Liver (tissue), 10 donors: ENCODE measurements at places on chromosomes 4 and X. TPM values are rescaled to one million over a fixed set of nuclear protein-coding genes. Genes with fewer than 3 reads are reported as not detected.

MAGEB1 gene
- not detected for total RNA-seq

RASGEF1B gene
- total RNA-seq, result 8.9 TPM

KLHL13 gene
- 5.3 TPM for total RNA-seq

TMEM150C gene
- 8.7 TPM for total RNA-seq

DNA sequence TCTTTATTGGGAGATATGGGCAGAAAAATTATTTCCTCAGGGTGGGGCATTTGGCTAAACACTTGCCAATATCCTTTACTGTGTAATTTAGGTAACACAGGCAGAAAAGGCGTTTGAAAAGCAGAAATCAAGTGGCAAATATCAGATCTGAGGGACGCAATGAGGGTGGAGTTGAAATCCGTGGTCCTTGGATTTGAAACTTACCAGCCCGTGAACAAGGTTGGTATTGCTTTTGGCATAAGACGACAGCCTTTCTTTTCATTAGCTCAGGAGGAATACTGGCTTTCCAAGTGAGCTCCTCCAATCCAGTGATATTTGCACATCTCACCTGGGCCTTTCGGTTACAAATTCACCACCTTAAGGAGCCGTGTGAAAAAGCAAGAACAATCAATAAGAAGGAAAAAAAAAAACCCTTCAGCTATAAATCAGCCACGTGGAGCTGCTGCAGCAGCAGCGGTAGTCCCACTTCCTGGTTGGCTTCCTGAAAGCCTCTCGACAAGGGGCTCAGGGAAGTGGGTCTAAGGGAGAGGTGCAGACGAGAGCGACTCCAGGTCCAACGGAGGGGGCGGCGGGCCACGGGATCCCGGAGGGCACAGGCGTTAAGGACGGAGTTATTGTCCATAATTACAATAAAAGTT is 734 bp upstream of the GALNT7 start:
- peak overlapping the region; percentile 52 for H3K27ac ChIP-seq
- H3K4me1 ChIP-seq, result peaks cover 20% of the 10 kb centered on the region
- H3K36me3 ChIP-seq, result no peaks in the 10 kb centered on the region
- DNase-seq, result no peak

GRCh38 chrX:15336023-15336413 is 695 bp upstream of the PIGA start:
- no peaks in the 10 kb centered on the region for H3K27me3 ChIP-seq
- H3K4me1 ChIP-seq, result peaks cover 5% of the 10 kb centered on the region
- H3K36me3 ChIP-seq, result no peaks in the 10 kb centered on the region
- DNase-seq, result no peak
- H3K4me3 ChIP-seq, result peak overlapping the region; percentile 1

DNA sequence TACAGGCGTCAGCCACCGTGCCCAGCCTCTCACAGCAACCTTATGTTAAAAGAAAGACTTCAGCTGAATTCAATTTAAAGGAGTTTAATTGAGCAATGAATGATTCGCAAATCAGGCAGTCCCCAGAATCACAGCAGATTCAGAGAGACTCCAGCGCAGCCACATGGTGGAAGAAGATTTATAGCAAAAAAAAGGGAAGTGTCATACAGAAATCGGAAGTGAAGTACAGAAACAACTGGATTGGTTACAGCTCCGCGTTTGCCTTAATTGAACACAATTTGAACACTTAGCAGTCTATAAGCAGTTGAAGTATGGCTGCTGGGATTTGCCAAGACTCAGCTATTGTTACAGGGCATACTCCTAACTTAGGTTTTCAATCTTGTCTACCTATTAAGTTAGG is 19.8 kb downstream of the CENPVL3 start:
- H3K4me1 ChIP-seq, result no peaks in the 10 kb centered on the region
- H3K27ac ChIP-seq, result no peak overlapping the region
- H3K36me3 ChIP-seq, result no peaks in the 10 kb centered on the region
- H3K27me3 ChIP-seq, result no peaks in the 10 kb centered on the region
- DNase-seq, result no peak

- H3K27me3 ChIP-seq, result no peaks in the 10 kb centered on the region
- DNase-seq, result no peak
- no peaks in the 10 kb centered on the region for H3K4me1 ChIP-seq
- no peaks in the 10 kb centered on the region for H3K36me3 ChIP-seq
Measured at GRCh38 chr4:122606364-122607043, 14.4 kb downstream of the IL21 start.

DNA sequence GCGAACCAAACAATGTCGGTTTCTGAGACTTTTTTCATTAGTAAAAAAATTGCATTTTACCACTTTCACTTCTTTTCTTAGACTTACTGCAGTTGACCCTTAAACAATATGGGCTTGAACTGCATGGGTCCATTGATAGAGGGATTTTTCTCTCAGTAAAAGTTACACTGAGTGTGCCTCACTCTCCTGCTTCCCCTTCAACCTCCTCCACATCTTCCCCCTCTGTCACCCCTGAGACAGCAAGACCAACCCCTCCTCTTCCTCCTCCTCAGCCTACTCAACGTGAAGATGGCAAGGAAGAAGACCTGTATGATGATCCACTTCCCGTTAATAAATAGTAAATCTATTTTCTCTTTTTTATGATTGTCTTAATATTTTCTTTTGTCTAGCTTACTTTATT is 43.4 kb downstream of the TEC start:
- H3K4me3 ChIP-seq, result no peak overlapping the region
- H3K4me1 ChIP-seq, result no peaks in the 10 kb centered on the region
- H3K27me3 ChIP-seq, result no peaks in the 10 kb centered on the region
- no peaks in the 10 kb centered on the region for H3K36me3 ChIP-seq
- H3K27ac ChIP-seq, result no peak overlapping the region
- no peak for DNase-seq

DNA sequence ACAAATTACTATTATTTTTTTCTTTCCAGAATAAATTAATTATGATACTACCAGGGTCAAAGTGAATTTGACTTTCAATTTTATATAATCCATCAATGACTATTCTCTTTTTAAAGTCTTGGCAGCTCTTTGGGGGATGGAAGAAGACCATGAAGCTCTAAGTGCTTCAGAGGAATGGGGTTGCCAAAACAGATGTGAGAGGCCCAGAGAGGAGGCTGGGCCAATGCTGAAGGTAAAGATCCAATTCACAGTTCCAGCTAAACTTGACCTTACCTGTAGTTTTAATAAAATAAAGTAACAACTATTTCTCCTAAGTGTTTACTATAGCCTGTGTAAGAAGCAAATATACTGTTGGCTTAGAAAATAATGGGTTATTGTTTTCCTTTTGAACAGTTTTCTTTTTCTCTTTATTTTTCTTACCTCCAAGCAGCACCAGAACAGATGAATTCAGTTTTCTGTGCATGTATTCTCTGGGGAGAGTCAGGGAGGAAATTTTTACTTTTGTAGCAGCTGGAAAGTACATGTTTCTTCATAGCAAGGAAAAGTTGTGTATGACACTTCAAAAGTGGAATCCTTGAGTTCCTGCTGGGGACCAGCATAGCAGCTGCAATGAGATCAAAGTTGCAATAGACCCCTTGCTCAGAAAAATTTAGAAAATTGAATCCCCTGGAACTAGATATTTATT is 104.9 kb downstream of the CEP44 start:
- H3K27ac ChIP-seq, result no peak overlapping the region
- no peak for DNase-seq
- H3K27me3 ChIP-seq, result no peaks in the 10 kb centered on the region
- H3K4me1 ChIP-seq, result no peaks in the 10 kb centered on the region
- H3K36me3 ChIP-seq, result no peaks in the 10 kb centered on the region

DNA sequence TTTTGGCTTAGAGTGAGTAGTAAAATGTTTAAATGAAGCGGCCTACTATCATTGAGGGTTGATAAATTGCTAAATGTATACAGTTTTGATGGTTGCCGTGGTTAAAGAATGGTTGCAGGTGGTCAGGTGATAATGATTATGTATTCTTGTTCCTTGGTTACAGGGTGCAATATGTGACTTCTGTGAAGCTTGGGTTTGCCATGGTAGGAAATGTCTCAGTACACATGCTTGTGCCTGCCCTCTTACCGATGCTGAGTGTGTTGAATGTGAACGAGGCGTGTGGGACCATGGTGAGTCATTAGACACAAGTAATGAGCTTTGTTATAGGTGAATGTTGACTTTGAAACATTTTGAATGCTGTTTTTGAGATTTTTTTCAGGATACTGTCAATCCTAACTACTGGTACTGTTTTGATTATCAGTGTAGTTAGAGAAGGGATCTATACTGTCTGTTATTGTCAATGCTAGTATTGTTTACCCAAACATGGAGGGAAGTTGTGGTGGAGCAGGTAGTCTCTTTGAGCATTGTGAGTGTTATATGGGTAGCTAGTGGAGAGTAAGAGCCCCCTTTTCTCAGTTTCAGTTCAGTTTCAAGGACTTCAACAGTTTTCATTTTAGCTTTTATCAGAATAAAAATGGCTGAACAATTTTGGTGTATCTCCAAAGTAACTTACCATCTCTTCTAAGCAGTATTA is 8.9 kb downstream of the ZNF330 start:
- H3K4me3 ChIP-seq, result no peak overlapping the region
- no peaks in the 10 kb centered on the region for H3K4me1 ChIP-seq
- no peaks in the 10 kb centered on the region for H3K27me3 ChIP-seq
- no peak overlapping the region for H3K27ac ChIP-seq

DNA sequence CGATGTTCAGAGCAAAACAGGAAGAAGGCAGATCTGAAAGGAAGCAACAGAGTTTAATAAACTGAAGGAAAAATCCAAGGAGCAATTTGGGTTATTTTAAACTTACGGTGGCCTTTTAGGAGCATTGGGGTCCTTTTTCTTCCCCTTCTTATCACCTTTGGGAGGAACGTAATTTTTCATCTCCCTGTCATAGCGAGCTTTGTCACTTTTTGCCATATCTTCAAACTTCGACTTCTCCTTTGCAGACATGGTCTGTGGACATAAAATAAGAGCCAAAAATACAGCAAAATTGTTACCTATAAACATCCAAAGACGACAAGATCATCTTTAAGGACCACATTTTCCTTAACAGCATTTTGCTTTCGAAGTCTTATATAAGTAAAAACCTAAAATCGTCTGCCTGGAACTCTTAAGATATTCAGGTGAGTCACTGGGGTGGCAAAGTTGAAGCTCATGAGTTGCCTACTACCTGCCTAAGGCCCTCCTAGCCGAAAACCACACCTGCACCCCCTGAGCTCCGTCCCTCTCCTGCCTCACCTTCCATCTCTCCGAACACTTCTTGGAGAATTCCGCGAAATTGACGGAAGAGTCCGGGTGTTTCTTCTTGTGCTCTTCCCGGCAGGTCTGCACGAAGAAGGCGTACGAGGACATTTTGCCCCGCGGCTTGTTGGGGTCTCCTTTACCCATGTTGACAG is 1.0 kb downstream of the HMGB2 start:
- DNase-seq, result no peak
- peak overlapping the region; percentile 100 for H3K27ac ChIP-seq
- peak overlapping the region; percentile 88 for H3K4me3 ChIP-seq
- H3K27me3 ChIP-seq, result no peaks in the 10 kb centered on the region

- no peaks in the 10 kb centered on the region for H3K27me3 ChIP-seq
- H3K27ac ChIP-seq, result no peak overlapping the region
- H3K36me3 ChIP-seq, result no peaks in the 10 kb centered on the region
- no peaks in the 10 kb centered on the region for H3K4me1 ChIP-seq
Measured at GRCh38 chr4:187088070-187088799, 364.6 kb upstream of the FAT1 start.

DNA sequence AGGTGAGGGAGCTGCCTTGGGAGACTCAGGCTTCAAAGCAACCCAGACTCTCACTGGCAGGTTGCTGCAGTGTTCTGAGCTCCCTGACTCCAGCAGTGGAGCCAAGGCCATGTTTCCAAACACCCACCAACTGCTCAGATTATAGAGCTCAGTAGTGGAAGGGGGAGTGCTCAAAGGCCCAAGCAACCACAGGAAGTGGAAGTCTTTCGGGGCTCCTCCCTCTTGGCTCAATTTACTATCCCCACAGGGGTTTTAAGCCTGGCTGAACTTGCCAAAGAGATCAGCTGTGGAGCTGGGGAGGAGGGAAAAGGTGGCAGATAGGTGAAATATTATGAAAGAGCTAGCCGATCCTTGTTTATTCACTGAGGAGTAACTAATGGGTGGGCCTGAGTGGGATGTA is 82.5 kb downstream of the HPRT1 start:
- no peak overlapping the region for H3K27ac ChIP-seq
- H3K27me3 ChIP-seq, result no peaks in the 10 kb centered on the region
- DNase-seq, result no peak
- no peak overlapping the region for H3K4me3 ChIP-seq

GRCh38 chrX:71668248-71668595 is 876 bp downstream of the LOC101059915 start:
- no peak overlapping the region for H3K27ac ChIP-seq
- H3K4me1 ChIP-seq, result no peaks in the 10 kb centered on the region
- no peaks in the 10 kb centered on the region for H3K27me3 ChIP-seq

DNA sequence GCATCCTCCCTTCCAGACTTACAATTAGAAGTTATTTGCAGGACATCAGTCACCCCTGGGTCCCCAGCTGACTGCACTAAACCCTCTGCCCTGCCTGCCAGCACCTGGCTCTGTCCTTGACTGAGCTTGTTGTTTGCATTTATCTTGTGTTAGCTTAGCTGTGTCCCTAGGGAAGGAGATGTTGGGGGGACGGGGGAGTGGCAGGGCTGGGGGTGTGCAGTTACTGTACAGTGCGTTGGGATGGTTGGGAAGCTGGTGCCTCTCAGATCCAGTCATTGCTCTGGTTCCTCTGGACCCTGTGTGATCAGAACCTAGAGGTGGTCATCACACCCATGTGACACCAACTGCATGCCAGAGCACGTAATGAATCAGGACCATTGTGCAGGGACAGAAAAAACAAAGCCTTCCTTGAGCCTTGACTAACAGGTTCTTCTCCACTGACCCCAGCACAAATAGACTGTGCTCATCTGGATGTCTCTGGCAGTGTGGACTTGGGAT is 32.7 kb upstream of the PROM1 start:
- no peak overlapping the region for H3K27ac ChIP-seq
- DNase-seq, result peak; percentile 13
- no peaks in the 10 kb centered on the region for H3K4me1 ChIP-seq
- H3K27me3 ChIP-seq, result no peaks in the 10 kb centered on the region
- H3K4me3 ChIP-seq, result no peak overlapping the region
- no peaks in the 10 kb centered on the region for H3K36me3 ChIP-seq
